ENCODE measurements at places on chromosomes 4 and X.

- no peak for DNase-seq
These were observed 62.7 kb upstream of the GABRE start for GRCh38 chrX:152037183-152037582.

GRCh38 chr4:128600410-128600809, 209.1 kb upstream of the JADE1 start:
- peak; percentile 44 for DNase-seq

- DNase-seq: no peak
These were observed 37.8 kb upstream of the DIPK2B start for GRCh38 chrX:45238489-45238888.

DNA sequence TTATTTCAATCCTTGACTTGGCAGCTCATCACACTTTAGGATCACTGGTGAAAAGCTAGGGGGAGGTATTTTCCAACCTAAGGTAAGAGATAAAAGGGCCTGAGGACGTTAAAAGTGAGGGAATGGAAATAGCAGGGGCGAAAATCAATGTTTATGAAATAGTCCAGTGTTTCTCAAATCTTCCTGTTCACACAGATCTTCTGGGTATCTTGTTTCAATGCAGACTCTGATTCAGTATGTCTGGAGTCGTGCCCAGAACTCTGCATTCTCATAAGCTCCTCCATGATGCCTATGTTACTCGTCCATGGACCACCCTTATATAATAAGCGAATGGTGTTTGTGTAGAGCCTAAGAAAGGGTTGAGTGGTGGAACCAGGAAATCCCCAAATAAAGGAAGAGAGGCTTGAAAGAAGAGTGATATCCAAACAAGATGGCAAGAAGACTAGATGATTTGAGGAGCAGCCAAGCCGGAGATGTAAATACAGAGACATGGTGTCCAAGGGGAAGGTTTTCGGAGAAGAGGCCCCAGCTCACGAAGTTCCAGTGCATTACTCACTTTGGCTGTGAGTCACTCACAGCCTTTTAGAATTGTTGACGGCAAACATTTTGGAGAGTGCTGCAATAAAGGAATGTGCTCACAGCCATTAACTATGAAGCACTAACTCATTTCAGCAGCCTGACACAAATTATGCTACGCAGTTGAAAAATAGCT, 215.6 kb upstream of the PPARGC1A start:
- DNase-seq: no peak

DNA sequence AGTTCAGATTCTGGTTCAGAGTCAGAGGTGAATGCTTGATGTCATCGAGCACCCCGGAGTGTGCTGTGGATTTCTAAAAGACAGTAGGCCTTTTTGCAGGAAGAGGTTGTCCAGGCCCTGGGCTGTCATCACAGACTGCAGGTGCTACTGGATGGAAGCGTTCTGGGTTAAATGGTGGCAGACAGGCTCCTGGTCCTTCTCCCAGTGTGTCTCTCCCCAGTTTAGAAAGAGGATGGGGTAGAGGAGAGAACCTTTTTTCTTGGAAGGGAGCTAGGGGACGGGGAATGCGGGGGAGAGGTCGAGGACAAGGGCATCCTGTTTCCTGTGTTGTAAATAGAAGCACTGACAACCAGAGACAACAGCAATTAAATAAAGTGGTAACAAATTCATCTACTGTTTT, 102.3 kb upstream of the NUDT6 start:
- DNase-seq: no peak

All from NCI-H510A treated with DMSO at 0.1 percent for 48 hours (cell line).